T-helper 2 cell treated with Interferon-gamma antibody and Interleukin-4, amounts not matched to agents 5 μg/mL and 100 μg/mL, for 36 hours (primary cell): ENCODE measurements at places on chromosomes 5 and 9.

- H3K4me1 ChIP-seq, result no peaks in the 10 kb centered on the region
- no peak for DNase-seq
- no peak overlapping the region for H3K27ac ChIP-seq
- H3K27me3 ChIP-seq, result peaks cover 3% of the 10 kb centered on the region
- no peaks in the 10 kb centered on the region for H3K36me3 ChIP-seq
These were observed 253.1 kb downstream of the PBX3 start for GRCh38 chr9:126000256-126000655.

DNA sequence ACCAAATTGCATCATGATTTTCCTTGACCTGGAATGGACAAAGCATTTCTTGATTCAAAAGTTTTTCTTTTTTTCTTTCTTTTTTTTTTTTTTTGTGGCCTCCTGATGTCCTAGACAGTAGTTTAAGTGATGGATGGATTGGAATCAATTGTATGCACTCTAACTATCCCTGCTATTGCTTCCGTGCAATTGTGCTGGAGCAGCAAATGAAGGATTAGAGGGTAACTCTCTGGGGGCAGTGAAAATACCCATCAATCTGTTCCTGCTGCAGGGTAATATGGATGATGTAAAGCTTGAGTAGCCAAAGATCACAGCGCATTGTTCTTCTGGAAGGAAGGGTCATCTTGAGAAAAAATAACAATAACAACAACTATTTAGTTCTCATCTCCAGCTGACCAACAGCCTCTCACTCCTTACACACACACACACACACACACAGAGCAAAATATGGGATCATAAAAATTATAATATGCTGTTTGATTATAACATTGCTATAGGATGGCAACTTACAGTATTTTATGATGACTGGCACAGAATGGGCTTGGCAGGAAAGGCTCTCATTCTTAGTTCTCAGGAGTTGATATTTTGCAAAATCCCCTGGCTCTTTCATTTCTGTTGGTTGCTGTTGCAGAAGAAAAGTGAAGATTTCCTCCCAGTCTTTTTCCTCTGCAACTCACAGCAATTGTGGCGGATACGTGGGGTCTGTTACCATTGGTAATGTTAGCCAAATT, 160.9 kb upstream of the DMAC1 start:
- DNase-seq, result no peak
- peaks cover 2% of the 10 kb centered on the region for H3K4me1 ChIP-seq
- no peak overlapping the region for H3K4me3 ChIP-seq
- no peak overlapping the region for H3K27ac ChIP-seq
- no peaks in the 10 kb centered on the region for H3K36me3 ChIP-seq
- peaks cover 6% of the 10 kb centered on the region for H3K27me3 ChIP-seq

GRCh38 chr9:28668158-28668557, 1094.9 kb upstream of the C9orf72 start:
- no peaks in the 10 kb centered on the region for H3K27me3 ChIP-seq
- DNase-seq, result no peak
- no peaks in the 10 kb centered on the region for H3K36me3 ChIP-seq
- no peaks in the 10 kb centered on the region for H3K4me1 ChIP-seq
- H3K4me3 ChIP-seq, result no peak overlapping the region

GRCh38 chr9:107710546-107710945, 221.0 kb upstream of the KLF4 start:
- H3K4me1 ChIP-seq, result no peaks in the 10 kb centered on the region
- no peaks in the 10 kb centered on the region for H3K36me3 ChIP-seq
- H3K27me3 ChIP-seq, result no peaks in the 10 kb centered on the region
- no peak for DNase-seq
- no peak overlapping the region for H3K4me3 ChIP-seq

GRCh38 chr5:150484964-150485692, 22.8 kb upstream of the NDST1 start:
- peak overlapping the region; percentile 73 for H3K4me3 ChIP-seq
- no peaks in the 10 kb centered on the region for H3K36me3 ChIP-seq
- H3K27ac ChIP-seq, result no peak overlapping the region
- H3K4me1 ChIP-seq, result peaks cover 6% of the 10 kb centered on the region

DNA sequence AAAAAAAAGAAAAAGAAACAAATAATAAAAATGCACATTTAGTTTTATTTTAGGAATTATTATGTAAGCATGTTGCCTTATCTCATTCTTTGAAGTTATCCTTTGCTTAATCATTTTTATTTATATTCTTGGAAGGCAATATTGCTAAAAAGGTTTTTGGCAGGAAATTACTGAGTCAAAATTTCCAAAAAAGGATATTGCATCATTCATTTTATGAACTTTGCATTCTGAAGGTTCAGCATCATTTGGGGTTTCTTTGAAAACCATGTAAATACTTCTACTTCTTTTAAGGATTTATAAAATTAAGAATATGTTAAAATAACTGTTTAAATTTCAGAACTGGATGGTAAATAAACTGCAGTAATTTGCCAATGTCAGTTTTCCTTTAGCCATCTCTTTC, 94.2 kb upstream of the CTNND2 start:
- no peak for DNase-seq
- no peaks in the 10 kb centered on the region for H3K4me1 ChIP-seq
- no peaks in the 10 kb centered on the region for H3K27me3 ChIP-seq
- H3K36me3 ChIP-seq, result no peaks in the 10 kb centered on the region
- H3K4me3 ChIP-seq, result no peak overlapping the region
